ENCODE measurements at places on chromosomes 3 and 15. TPM values are rescaled to one million over a fixed set of nuclear protein-coding genes. Genes with fewer than 3 reads are reported as not detected.

Gene SV2B
- 2.1 TPM for total RNA-seq

Gene ITGA11
- total RNA-seq: 3.6 TPM

DNA sequence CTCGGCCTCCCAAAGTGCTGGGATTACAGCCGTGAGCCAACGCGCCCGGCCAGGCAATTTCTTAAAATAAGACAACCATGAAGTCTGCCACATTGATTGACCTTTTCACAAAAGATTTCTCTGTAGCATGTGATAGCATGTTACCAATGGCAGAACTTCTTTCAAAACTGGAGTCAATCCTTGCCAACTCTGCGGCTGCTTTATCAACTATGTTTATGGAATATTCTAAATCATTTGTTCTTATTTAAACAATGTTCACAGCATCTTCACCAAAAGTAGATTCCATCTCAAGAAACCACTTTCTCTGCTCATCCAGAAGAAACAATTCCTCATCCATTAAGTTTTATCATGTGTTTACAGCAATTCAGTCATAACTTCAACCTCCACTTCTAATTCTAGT lies 9.4 kb downstream of the UBR1 start:
- DNase-seq: no peak

DNA sequence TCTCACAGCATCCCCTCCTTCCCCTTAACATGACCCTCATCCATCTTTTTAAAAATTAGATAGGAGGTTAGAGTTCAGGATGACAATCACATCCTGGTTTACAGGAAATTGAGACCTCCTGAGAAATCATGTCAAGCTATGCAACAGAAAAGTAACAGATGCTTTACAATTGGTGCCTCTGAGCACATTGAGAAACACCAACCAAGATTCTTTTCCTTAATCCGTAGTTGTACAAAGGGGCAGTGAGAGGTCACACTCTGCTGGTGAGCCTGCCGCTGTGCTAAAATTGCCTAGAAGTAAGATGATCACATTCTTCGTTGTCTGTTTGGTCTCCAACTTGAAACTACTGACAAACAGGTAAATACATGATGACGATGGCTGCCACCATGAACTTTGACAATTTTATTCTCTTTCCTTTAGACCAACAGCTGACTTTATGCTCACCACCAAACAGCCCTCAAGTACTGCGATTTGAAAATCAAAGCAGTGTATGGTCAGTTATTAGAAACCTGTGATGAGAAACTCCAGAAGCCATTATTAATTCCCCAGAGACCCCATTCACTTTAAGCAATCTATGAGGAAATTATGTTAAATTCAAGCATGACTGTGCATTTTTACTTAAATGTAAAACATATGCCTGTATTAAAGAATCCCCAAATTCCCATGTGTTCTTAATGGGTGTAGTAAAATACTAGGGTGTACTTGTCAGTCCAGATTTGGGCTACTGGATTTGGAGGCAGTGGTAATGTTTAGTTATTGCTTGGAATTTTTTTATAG lies 210.7 kb upstream of the UBE2E1 start:
- DNase-seq: peak; percentile 47

DNA sequence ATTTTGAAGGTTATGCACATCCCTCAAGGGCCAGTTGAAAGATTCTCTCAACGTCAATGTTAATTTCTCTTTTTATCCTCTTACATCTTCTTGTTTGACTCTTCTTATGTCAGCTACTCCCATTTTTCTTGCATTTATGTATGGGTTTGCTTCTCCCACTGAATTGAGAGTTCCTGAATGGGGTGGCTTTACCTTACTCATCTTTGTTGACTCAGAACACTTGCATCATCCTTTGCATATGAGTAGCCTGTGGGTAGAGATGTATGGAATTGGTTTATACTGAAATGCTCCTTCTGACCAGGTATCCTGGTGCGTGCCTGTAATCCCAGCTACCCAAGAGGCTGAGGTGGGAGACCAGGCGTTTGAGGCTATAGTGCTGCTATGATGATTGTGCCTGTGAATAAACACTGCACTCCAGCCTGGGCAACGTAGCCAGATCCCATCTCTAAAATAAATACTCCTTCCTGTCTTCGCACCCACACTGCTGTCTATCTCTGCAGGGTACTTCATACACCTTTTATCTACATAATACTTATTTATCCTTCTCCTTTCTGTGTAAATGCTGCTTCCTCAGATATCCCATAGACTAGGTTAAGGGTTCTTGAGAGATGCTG lies 123.6 kb upstream of the DPH6 start:
- no peak for DNase-seq

GRCh38 chr3:14839236-14839635 lies 20.5 kb downstream of the FGD5 start:
- DNase-seq: no peak

All from esophagus muscularis mucosa (tissue), 4 donors.